ENCODE measurements at places on chromosomes 2 and 18.

DNA sequence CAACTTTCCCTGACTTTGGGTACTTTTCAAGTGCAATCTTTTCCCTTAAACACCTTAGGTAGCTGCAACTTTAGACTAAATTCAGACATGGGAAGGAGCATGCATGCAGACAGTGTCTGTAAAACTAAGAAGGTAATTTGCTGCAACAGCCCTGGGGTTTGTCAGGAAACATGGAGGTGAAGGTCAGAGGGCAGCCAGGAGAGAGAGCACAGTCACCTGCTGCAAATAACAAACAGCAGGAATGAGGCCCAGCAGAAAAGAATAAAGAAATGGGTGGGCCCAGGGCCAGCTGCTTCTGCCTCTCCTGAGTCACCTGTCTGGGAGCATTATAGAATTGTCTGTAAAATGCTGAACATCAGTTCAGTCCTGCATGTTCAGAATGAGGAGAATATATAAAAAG lies 35.2 kb downstream of the MTHFD2 start:
- DNase-seq = no peak

DNA sequence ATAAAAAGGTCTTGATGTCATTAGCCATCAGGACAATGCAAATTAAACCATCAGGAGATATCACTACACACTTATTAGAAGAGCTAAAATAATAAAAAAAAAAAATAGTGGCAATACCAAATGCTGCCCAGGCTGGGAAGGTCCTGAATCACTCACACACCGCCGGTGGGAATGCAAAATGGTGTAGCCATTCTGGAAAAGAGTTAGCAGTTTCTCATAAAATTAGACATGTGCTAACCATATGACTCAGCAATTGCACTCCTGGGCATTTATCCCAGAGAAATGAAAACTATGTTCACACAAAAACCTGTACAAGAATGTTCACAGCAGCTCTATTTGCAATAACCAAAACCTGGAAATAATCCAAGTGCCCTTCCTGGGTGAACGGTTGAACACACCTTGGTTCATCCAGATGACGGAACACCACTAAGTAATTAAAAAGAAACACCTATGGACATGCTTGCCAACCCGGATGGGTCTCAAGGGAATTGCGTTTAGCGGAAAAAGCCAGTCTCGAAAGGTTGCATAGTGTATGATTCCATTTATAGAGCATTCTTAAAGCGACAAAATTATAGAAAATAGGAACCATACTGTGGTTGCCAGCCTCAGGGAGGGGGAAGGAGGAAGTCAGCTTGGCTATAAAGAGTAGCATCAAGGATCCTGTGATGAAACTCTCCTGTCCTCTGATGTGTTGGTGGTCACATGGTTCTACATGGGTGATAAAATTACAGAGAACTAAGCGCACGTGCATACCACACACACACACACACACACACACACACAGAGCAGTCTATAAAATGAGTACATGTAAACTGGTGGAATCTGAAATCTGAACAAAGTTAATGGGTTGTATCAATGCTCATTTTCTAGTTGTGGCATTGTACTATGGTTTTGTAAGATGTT lies 4.6 kb downstream of the MBP start:
- no peak for DNase-seq

DNA sequence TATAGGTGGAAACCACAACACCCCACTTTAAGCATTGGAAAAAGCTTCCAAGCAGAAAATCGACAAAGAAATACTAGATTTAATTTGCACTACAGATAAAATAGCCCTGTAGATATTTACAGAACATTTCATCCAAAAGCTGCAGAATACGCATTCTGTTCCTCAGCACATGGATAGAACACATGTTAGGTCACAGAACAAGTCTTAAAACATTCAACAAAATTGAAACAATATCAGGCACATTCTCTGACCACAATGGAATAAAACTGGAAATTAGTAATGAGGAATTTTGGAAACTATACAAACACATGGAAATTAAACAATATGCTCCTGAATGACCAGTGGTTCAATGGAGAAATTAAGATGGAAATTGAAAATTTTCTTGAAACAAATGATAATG lies 27.8 kb upstream of the XDH start:
- DNase-seq = no peak

DNA sequence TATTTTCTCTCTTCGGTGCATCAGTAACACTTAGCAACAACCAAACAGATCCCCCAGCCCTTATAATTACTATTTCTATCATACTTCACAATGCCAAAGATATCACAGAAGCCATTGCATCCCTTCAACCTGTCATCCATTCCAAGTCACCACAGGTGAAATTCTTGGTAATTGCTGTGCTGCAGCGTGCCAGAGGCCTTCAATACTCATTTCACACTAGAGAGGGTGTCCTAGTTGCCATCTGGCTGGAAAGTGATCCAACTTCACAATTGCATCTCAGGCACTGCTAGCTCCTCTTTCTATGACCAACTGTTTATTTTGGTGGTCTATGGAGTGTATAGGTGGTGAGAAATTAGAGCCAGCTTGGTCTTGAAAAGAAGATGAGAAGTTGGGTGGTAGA lies 131.2 kb downstream of the NUP35 start:
- no peak for DNase-seq

GRCh38 chr2:179410552-179411356 lies 146.1 kb upstream of the SESTD1 start:
- no peak for DNase-seq

GRCh38 chr2:158928965-158929364 lies 39.5 kb upstream of the TANC1 start:
- no peak for DNase-seq

DNA sequence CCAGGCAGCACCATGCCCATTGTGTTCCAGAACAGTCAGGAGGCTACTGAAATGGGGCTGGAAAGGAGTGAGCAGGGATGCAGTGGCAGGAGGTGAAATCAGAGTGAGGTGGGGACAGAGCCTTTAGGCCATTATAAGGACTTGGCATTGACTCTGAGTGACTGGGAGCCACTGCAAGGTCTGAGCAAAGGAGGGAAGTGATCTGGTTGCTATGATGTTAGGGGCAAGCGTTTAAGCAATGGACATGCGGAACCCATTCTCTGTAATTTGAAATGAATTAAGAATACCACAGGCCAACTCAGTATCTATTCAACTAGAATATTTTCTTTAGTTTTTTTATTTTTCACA lies 98.2 kb downstream of the DPP4 start:
- DNase-seq = no peak
